Stomach (tissue), 19 donors: ENCODE measurements at places on chromosomes 5 and 9. TPM values are rescaled to one million over a fixed set of nuclear protein-coding genes. Genes with fewer than 3 reads are reported as not detected.

GRCh38 chr5:38317868-38318267, 59.5 kb downstream of the EGFLAM start:
- no peak for DNase-seq

The FOXD4L4 gene
- total RNA-seq = not detected

The FBXO10 gene
- total RNA-seq = 0.45 TPM

The IQGAP2 gene
- total RNA-seq = 42.0 TPM

- DNase-seq = no peak
These were observed 606.4 kb upstream of the CLINT1 start for GRCh38 chr5:158465086-158465972.

GRCh38 chr5:171336521-171337209, 27.6 kb downstream of the TLX3 start:
- DNase-seq = peak; percentile 36

The LMX1B gene
- not detected for total RNA-seq

The PCDHB4 gene
- total RNA-seq = not detected

DNA sequence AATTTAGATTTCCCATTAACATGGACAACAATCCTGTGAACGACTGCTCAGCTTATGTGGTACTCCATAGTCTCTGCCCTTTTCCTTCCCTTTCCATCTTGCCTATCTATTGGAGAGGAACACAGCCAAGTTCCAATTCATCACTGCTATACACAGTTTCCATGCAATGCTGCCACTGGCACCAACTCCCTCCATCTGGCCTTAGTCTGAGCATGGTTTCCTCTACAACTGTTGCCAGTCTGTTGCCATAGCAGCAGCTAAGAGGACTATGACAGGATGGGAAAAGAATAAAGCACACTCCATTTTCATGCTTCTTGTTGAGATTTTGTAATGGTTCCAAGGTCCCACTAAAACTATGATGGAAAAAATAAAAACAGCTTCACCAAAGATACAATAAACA, 189.0 kb downstream of the HCN1 start:
- DNase-seq = no peak

The KCNN2 gene
- 0.89 TPM for total RNA-seq

The FNIP1 gene
- total RNA-seq = 18.1 TPM

DNA sequence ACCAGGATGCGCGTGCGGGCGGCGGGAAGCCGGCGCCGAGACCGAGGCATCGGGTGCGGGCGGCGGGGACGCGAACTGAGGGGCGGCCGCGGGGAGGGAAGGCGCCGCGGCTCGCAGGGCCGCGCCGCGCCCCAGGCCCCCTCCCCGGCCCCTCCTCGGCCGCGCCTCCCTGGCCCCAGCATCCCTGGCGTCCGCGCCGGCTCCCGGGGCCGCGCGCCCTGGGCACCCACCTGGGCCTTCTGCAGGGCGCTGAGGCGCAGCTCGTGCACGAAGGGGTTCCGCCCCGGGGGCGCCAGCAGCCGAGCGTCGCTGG, 324 bp downstream of the LPCAT1 start:
- no peak for DNase-seq

The HTR1A gene
- not detected for total RNA-seq
